ENCODE measurements at places on chromosomes 7 and 10.

- DNase-seq, result peak; percentile 52
Measured at GRCh38 chr10:122126763-122127659, 138.0 kb downstream of the TACC2 start.

DNA sequence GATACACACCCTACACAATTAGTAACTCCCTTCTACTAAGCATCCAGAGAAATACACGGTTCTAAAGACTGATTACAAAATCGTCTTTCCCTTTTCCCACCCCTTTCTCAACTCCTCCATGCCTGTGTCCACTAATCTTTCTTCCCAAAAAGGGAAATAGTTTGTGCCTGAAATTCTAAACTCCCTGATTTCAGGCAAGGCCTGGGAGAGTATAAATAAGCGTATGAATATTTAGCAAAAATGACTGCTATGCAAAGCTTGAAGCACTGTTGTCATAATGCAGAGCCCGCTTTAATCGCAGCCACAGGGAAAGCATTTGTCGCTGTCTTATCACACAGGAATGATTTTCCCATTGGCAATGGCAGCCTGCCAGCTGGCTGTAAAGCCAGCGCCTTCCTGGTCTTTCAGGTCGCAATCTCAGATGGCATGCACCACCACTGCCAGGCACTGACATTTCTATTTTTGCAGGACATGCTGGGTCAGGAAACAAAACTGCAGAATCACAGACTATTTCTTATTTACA, 142.9 kb upstream of the PCGF5 start:
- DNase-seq, result no peak

DNA sequence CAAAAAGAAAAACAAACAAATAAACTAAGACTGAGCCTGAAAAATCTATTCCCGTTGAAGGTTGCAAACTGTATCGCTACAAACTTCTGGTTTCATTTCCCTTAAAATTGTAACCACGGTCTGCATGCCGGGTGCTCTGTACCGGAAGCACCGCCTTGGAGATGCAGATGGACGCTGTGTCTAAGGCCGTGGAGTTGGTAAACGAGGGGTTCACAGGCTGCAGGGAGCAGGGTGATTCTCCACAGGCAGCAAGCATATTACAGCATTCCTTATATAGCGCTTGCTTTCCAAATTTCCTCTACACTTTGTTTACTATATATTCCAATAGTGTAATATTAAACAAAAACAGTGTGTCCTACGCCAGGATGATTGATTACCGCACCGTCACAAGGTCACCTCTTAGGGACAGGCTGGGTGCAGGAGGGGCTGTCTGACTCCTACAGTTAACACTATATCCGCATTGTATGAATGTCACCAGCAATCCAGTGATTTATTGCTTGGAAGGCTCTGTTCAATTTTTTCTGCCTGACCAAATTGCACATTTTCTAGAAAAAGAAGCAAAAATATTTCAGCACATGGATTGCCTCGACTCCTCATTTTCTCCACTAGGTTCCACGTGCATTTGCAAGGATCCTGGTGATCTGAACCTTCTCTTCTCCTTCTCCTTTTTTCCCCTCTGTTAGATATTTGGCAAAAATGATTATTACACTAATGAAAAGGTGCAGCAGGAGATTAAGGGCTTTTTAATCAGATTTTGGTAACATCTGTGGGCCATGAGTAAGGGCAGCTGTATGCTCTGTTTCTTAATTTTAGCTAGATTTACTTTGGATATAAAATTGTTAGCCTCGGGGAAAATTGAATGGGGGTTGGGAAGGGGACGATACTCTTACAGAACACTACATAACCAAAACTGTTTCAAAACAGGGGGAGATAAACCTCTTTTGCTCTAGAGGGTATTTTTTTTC, 325.8 kb upstream of the MGMT start:
- DNase-seq, result no peak

- no peak for DNase-seq
Measured at GRCh38 chr7:20249376-20249775, 32.2 kb upstream of the MACC1 start.

DNA sequence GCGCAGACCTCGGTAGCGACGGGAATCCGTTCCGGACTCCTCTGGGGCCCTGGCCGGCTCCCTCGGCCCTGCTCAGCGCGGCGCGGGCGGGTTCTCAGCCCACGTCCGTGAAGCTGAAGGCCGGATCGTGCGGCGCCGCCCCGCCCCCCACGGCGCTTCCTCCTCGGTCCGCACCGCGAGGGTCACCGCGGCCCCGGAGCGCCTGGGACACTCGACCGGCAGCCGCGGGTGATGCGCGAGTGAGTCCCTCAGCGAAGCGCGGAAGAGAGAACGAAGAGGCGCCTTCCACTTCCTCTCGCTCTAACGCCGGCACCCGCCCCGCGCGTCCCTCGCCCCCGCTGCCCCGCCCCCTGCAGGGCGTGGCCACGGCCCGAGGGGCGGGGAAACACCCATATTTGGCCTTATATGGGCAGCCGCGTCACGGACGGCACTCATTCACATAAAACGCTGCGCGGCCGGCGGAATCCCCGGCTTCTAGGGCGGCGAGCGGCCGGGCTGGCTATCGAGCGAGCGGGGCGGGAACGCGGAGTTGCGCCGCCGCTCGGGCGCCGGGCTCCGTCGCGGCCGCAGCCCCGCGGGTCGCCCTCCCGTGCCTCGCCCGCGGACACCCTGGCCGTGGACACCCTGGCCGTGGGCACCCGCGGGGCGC, at the start of gene DUSP5:
TSS of gene DUSP5 (plus strand) at position 470 of the 649 bp plus-strand sequence. CDS start 215 bp downstream, outside the sequence.
- peak; percentile 63 for DNase-seq

DNA sequence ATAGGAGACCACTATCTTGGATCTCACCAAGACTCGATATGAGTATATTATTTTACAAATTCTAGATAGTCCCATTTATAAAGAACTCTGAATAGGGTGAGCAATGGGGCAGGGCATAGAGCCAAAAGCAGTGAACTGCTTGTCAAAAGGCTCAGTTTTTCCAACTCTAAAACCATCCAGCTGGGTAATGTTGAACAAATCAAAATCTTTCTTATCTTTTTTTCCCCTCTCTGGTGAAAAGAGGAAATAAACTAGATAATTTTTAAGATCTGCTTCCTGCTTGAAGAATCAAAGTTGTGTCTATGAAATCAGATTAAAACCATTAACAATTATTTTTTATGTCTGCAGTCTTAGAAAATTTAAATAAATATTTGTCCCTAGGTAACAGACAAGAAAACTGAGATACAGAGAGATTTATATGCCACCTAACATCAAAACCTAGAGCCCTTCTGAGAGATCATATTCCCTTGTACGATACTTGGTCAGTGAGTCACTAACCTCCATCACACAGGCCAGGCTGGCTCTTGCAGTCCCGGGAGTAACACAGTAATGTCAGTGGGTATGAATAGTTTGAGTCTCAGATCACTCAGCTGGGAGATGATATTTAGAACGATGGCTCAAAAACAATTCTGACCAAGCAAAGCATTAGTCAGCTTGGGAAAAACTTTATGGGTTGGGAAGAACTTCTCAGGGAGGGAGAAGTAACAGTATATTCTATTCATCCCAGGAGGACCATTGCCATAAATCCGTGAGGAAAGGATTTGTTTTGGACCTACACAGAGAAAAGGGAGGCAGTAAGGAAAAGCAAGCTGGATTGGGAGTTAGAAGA, 178.8 kb downstream of the REEP3 start:
- DNase-seq, result peak; percentile 74

- no peak for DNase-seq
Measured at GRCh38 chr10:12704488-12704887, 297.0 kb downstream of the CCDC3 start.

- peak; percentile 62 for DNase-seq
Measured at GRCh38 chr10:97612386-97612785, 20.9 kb downstream of the MORN4 start.

- no peak for DNase-seq
Measured at GRCh38 chr7:12578930-12579640, 8.6 kb downstream of the SCIN start.

GRCh38 chr7:5633161-5634106, 148.0 kb downstream of the RNF216 start:
- no peak for DNase-seq

DNA sequence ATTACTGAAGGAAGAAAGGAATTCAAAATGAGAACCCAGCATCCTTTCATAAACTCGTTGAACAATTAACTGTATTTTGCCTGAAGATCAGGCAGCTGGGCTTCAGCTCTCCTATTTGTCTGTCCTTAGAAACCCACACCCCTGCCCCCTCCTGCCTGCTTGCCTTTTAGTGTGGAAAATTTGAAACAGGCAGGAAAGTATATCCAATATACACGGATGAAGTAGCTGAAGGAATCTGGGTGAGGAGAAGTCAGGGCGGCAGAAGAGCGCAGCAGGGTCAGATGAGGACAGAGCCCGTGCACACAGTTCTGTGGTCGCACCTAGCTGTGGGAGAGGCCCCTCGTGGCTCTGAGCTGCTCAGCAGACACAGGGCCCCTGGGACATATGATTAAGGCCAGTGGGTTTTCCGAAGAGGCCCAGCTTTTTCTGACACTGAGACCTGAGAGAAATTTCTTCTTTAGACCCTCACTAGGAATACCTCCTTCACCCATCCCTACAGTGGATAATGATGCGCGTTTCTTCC, 87.9 kb downstream of the ACTR3B start:
- DNase-seq, result no peak

GRCh38 chr10:108352771-108353170, 1188.3 kb upstream of the SORCS1 start:
- no peak for DNase-seq

GRCh38 chr7:124781418-124781817, 15.8 kb upstream of the GPR37 start:
- no peak for DNase-seq

- DNase-seq, result peak; percentile 19
Measured at GRCh38 chr7:104552102-104552501, 223.7 kb downstream of the LHFPL3 start.

DNA sequence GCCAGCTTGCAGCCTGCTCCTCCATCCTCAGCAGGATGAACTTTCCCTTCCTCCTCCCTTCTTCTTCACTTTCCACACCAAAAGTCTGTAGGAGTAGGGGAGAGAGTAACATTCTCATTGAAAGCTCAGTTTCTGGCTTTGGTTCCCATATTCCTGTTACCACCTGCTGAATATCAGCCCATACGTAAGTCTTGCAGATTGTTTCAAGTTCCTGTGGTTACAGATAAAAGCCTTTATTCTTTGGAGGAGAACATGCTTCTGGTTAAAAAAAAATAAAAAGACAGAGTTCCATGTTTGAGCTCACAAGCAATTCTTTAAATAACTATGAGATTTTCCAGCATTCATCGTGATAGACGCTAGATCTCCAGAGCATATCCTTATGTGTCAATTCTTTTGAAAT, 637.3 kb downstream of the SUGCT start:
- no peak for DNase-seq

GRCh38 chr10:126892226-126893175, 12.7 kb upstream of the DOCK1 start:
- DNase-seq, result no peak

DNA sequence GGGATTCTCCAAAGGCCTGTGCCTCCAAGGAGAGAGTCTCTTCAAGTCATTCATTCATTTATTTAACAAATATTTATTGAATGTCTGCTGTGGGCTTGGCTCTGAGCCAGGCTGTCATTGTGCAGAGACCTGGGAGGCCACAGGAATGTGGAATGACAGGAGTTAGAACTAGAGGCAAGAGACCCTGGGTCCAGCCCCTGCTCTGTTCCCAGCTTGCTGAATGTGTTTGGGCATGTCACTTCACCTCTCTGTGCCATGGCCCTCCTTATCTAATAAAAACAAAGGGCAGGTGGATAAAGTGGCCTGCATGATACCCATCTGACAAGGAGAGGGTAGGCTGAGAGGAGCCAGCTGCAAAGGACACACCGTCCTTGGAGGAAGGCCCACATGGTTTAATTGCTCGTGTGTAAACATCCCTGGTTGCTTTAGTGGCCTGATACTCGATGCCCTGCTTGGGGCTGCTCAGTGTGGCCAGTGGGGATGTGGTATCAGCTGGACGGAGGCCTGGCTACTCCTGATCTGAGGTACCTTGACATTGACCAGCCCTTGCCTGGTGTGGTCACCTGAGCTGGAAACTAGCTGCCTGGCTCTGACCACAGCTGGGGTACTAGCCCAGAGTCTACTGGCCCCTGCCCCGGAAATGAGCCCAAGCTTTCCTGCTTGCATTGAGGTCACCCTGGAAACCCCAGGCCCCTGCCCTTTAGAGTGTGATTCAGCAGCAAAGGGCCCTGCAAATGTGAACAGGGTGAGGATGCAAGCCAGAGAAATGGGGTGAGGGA, 116.2 kb downstream of the CDH23 start:
- DNase-seq, result no peak

GRCh38 chr10:53808677-53809372, 992.2 kb downstream of the PCDH15 start:
- no peak for DNase-seq

DNA sequence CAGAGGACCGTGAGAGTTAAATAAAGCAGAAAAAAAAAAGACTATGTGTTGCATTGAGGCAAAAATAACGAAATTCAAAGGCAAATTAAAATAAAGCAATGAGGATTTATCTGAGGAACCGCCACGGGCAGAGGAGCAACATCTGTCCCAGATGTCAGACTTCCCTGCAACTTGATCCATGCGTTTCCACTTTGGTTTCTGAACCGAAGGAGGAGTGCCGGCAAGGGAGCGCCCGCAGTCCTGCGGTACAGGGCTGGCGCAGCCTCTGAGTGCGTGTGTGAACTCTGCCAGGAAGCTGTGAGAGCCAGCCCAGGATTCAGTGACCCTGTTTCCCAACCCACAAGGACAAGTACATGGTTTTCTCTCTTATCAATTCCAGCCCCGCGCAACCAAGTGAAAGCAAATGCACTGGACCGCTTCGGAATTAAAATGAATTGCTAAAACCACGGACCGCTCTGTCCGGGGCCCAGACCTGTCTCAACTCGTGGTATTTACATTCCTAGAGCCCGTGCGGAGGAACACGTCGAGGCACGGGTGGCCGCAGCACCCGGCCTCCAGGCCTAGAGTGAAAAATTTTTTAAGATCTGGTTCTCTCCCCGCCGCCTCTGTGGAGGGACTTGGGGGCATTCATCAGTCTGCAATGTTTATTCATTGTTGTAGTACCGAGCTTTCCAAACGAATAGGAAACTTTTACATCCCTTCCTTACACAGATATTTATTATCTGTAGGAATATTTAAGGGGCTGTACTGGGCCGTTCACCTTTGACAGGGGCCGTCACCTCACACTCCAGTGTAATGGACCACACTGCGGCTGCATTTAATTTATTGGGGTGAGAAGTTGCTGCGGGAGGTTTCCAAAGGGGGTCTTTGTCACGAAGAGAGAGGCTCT, 291.5 kb upstream of the NFE2L3 start:
- no peak for DNase-seq

DNA sequence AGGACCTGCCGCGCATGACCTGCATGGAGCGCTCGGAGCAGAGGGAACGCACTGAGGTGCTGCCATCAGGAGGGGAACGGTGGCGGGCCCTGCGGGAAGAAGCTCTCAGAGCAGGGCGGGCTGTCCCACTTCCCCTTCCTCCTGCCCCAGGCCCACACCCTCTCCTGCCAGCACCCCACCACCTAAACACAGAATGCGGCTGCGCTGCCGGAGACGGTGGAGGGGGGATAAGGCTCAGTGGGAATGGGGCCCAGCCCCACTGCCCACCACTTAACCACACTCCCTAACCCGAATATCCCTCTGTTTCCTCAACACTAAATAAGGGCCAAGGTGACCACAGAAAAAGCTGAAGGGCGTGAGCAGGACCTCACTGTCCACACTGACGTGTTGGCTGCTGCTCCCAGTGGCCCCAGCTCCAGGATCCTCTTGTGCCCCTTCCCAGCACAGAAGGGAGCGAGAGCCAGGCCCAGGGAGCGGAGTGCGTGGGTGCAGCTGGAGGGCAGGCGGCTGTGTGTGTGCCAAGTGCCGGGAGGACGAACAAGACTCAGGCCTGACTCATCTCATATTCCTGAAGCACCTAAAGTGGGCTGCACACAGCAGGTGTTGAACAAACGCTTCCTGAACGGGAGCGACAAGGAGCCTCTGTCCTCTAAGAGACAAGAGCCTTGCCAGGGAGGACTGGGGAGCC, 116.8 kb downstream of the MAD1L1 start:
- DNase-seq, result peak; percentile 96

All from H54 (cell line).